CD4-positive, alpha-beta memory T cell (primary cell): ENCODE measurements at places on chromosomes 7 and 10.

- H3K27me3 ChIP-seq: no peaks in the 10 kb centered on the region
- no peak overlapping the region for H3K4me3 ChIP-seq
- no peak overlapping the region for H3K27ac ChIP-seq
- H3K4me1 ChIP-seq: no peaks in the 10 kb centered on the region
Observed at GRCh38 chr7:35508623-35509400, 186.1 kb downstream of the HERPUD2 start.

DNA sequence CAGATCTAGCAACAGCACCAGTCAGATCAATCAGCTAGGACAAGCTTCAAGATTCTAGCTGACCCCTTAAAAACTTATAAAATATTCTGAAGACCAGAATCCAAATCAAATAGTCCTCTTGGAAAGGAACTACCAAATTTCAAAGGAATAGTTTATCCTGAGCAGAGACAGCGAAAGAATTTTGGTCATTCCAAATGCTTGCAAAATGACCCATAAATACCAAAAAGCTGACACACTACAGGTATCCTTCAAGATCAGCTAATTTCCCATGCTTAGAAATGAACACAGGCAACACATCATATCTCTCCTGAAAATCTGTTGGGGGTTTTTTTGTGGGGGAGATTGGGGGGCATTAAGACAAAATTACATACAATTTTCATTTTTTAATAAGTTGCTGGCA lies 78.8 kb downstream of the PDSS1 start:
- no peak overlapping the region for H3K4me3 ChIP-seq
- no peak for DNase-seq
- no peaks in the 10 kb centered on the region for H3K27me3 ChIP-seq
- no peak overlapping the region for H3K27ac ChIP-seq

DNA sequence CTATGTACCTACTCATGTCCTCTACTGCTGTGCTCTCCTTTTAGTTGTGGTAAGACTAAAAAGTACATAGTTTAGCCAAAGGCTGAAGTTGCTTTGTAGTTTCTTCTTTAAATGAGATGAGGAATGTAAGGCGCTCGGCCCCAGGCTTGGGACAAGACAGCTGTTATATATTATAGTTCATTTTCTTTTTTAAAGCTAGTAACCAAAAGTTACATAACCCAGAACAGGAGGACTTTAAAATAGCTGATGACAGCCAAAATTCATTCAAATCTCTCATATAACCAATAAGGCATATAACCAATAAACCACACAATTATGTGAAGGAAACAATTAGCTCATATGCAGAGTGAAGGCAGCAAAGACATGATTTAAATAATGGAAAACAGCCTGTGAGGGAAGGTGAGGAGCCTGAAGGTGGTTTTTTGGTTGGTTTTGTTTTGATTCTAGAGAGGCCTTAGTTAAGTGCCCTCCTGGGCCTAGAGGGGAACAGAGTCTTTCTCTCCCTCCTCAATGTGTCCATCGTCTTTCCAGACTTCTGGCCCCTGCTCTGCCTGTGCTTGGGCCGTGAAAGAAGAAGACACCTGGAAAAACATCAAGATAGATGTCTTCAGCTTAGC lies 35.8 kb downstream of the SLC26A4 start:
- no peak overlapping the region for H3K27ac ChIP-seq
- H3K4me1 ChIP-seq: no peaks in the 10 kb centered on the region
- H3K36me3 ChIP-seq: no peaks in the 10 kb centered on the region
- DNase-seq: no peak
- no peaks in the 10 kb centered on the region for H3K27me3 ChIP-seq

DNA sequence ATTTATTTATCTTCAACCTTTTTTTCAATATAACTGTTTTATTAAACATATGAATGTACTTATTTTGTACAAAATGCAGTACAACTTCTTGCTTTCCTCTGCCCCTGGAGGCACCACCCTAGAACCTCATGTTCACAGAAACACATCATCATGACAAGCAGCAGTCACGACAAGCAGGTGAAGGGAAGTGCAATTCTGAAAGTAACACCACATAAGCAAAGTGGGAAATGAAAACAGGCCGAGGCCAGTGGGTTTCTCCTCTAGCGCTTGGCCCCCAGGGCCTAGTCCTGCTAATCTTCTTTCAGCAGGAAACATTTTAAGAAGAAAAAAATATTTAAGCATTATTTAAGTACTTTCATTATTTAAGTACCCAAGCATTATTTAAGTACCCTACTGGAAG lies 598.1 kb downstream of the SH2D4B start:
- H3K36me3 ChIP-seq: no peaks in the 10 kb centered on the region
- no peak overlapping the region for H3K4me3 ChIP-seq
- no peak for DNase-seq
- no peaks in the 10 kb centered on the region for H3K27me3 ChIP-seq

DNA sequence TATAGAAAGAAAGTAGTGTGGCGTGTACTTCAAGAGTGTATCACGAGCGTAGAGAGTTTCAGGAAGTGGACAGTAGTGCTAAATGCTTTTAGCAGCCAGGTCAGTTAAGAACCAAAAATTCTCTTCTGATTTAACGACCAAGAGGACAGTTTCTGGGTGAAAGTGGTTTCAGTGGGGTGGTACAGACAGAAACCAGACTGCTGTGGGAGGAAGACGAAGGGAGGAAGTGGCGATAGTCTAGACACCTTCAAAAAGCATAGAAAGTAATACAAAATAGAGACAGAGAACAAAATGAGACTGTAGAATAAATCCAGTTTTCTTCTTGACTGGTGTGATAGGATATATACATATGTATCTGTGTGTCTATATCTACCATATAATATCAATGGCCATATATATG lies 93.5 kb downstream of the MBL2 start:
- no peak overlapping the region for H3K4me3 ChIP-seq
- H3K4me1 ChIP-seq: no peaks in the 10 kb centered on the region
- no peak overlapping the region for H3K27ac ChIP-seq
- no peaks in the 10 kb centered on the region for H3K36me3 ChIP-seq

- no peak overlapping the region for H3K27ac ChIP-seq
- no peaks in the 10 kb centered on the region for H3K36me3 ChIP-seq
- no peak for DNase-seq
- no peaks in the 10 kb centered on the region for H3K27me3 ChIP-seq
Observed at GRCh38 chr7:28627896-28628295, 215.6 kb downstream of the CREB5 start.

DNA sequence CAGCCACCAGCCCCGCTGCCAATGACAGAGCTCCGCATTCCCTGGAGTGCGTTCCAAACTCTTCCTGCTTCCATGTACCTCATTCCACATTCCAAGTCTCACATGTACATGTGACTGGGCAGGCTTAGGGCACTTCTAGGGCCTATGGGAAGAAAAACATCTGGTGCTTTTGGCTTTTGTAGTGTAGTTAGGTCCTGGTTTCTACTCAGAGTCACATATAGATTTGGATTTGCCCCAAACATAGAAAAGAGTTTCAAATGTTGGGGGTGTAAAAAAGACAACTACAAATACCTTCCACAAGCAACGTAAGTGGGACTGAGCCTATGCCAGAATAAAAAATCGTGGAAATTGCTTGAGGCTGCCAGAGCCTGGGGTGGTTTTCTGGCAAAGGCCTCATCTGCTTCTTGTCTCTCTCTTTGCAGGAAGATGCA lies 84.1 kb downstream of the ZNF467 start:
- no peak for DNase-seq
- no peak overlapping the region for H3K4me3 ChIP-seq
- H3K4me1 ChIP-seq: no peaks in the 10 kb centered on the region
- no peaks in the 10 kb centered on the region for H3K36me3 ChIP-seq

GRCh38 chr7:87216701-87217508 lies 2.6 kb downstream of the TMEM243 start:
- peak; percentile 69 for DNase-seq
- H3K4me1 ChIP-seq: peaks cover 72% of the 10 kb centered on the region
- peak overlapping the region; percentile 92 for H3K27ac ChIP-seq
- peak overlapping the region; percentile 99 for H3K4me3 ChIP-seq
- no peaks in the 10 kb centered on the region for H3K27me3 ChIP-seq

DNA sequence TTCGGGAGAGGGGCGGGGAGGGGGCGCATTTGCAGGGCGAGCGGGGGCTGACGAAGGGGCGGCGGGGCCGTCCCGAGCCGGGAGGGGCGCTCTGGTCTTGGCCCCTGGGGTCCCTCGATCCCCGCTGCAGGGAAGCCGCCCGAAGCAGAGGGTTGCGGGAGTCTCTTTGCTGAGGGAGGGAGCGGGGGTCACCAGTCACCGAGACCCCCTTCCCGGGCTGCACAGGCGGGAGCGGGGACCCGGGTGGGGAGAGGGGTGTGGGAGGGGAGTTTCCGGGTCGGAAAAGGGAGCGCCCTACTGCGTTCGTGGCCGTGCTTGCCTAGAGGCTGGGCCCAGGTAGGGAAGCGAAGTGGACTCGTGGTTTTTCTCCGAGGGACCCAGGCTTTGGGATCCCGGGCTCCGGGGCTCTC lies 422 bp downstream of the AP1S1 start:
- H3K4me3 ChIP-seq: peak overlapping the region; percentile 58
- peaks cover 2% of the 10 kb centered on the region for H3K36me3 ChIP-seq
- no peak overlapping the region for H3K27ac ChIP-seq
- H3K27me3 ChIP-seq: no peaks in the 10 kb centered on the region
- DNase-seq: no peak
- peaks cover 13% of the 10 kb centered on the region for H3K4me1 ChIP-seq

GRCh38 chr10:4546500-4546899 lies 279.5 kb upstream of the AKR1E2 start:
- no peaks in the 10 kb centered on the region for H3K36me3 ChIP-seq
- H3K4me1 ChIP-seq: no peaks in the 10 kb centered on the region
- no peak overlapping the region for H3K27ac ChIP-seq
- no peaks in the 10 kb centered on the region for H3K27me3 ChIP-seq
- DNase-seq: no peak

DNA sequence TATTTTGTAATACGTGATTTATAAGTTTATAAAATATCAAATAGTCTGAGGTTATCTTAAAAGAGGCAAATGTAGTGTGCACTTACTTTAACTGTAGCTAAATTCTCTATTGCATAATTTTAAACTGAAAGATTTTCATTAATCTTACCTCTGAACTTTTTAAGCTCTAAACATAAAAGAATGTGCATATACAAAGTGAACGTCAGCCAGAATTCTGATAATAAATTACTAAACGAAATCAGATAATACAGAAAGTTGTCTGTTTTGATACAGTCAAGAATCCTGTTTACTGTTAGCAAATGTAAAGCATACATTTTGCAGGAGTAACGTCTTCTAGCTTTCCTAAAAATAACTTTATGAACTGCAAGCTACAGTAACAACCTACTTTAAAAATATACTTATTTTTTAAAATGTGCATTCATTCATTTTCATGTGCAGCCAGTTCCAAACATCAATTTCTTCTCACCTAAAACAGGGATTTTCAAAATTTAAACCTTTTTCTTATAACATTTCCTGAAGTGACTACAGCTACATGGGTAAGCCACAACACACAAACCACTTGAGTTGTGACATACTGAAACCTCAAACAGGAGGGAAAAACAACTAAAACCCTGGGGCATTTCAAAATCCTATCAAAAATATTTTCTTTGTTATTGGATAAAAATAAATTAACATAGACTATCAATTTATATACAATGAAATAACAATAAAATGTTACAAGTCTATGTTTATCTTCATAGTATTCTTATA lies 92.7 kb downstream of the RNLS start:
- H3K4me1 ChIP-seq: no peaks in the 10 kb centered on the region
- DNase-seq: no peak
- no peaks in the 10 kb centered on the region for H3K36me3 ChIP-seq
- no peak overlapping the region for H3K27ac ChIP-seq

- no peaks in the 10 kb centered on the region for H3K27me3 ChIP-seq
- H3K4me1 ChIP-seq: peaks cover 5% of the 10 kb centered on the region
Observed at GRCh38 chr10:87531908-87532622, 27.4 kb downstream of the MINPP1 start.

DNA sequence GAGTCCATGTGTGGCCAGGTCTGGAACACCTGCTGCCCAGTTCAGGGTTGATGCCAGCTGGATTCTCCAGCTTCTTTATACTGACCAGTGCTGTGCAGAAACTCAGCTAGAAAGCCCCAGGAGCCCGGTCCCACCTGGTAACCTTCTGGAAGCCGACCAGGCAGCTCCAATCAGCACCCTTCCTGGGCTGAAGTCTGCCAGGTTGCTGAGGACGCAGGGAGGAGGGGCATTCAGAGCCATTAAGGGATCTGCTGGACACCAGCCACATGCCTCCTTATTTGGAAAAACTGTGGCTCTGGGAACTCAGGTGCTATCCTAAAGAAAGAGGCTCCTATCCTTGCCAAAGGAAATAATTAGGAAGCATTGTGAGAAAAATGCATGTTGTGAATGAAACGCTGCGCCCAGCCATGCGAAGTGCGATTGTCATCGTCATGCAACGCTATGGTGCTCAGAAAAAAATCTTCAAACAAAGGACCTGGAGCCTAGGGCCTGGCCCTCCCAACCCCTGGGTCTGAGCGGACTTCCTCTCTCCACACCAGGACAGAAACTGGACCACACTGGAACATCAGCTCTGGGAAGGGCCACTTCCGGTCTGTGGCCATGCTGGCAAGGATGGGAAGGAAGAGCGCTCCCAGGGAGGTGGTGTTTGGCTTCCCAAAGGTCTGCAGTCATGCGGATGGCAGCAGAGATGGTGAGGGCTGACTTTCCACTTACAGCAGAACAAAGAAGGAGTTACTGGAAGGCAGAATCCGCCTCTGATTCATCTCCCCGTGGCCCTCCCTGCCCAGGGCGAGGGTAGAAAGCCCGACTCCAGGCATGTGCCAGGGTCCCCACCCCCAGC lies 90.1 kb downstream of the FAM53B start:
- no peak for DNase-seq
- H3K27ac ChIP-seq: peak overlapping the region; percentile 43
- peaks cover 98% of the 10 kb centered on the region for H3K4me1 ChIP-seq
- H3K27me3 ChIP-seq: no peaks in the 10 kb centered on the region
- H3K36me3 ChIP-seq: peaks cover 7% of the 10 kb centered on the region
- H3K4me3 ChIP-seq: no peak overlapping the region

DNA sequence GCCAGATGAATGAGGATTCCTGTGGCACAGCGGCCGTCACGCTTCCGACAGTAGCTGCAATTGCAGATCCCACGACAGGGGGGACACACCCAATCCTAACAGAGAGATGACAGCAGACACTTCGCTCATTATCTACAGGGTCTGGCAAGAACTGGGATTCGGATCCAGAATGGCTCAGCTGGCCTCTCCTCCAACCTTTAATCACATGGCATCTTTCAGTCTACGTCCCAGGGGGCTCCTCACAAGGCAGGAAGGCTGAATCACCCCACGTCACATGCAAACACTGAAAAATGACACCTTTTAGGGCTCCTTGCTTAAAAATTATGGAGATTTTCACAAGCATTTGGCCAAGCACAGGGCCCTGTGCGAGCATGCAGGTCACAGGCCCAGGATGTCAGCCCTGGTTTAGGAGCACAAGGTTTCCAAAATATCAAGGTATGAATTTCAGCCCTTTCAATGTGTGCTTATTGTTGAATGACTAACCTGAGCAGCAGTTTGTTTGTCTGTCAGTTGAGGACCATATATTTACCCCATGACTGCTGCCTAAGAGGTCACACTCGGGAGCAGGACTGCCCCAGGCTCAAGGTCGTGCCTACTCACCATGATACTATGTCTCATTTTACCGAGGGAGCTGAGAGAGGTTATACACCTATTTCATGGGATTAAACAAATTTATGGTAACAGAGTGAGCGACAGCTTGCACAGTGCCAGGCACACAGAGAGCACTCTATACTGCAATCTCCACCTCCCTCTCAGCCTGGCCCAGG lies 42.5 kb downstream of the CDCA7L start:
- no peak overlapping the region for H3K4me3 ChIP-seq
- no peak overlapping the region for H3K27ac ChIP-seq
- H3K36me3 ChIP-seq: no peaks in the 10 kb centered on the region
- peaks cover 7% of the 10 kb centered on the region for H3K4me1 ChIP-seq
- H3K27me3 ChIP-seq: no peaks in the 10 kb centered on the region

GRCh38 chr10:131531265-131532190 lies 220.0 kb upstream of the TCERG1L start:
- H3K4me1 ChIP-seq: no peaks in the 10 kb centered on the region
- no peak overlapping the region for H3K27ac ChIP-seq
- no peaks in the 10 kb centered on the region for H3K36me3 ChIP-seq
- DNase-seq: no peak
- no peaks in the 10 kb centered on the region for H3K27me3 ChIP-seq
